ENCODE measurements at places on chromosomes 3 and 15. TPM values are rescaled to one million over a fixed set of nuclear protein-coding genes. Genes with fewer than 3 reads are reported as not detected.

DNA sequence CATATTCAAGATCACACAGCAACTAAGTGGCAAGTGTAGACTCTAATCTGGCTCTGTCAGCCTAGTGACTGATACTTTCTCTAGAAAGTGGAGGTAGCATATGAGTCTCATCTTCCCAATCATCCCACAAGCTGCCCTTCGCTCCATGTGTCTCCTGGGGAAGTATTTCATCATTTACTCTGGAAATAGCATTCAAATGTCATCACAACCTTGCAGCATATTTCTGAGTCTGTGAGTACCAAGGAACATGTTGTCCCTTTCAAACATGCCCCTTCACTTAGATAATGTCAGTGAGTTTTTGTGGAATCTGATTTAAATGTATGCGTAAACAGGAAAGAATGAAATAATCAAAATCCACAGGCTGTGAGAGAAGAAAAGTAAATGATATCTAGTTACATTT, 322.9 kb downstream of the SLC9A9 start:
- peak; percentile 4 for DNase-seq

DNA sequence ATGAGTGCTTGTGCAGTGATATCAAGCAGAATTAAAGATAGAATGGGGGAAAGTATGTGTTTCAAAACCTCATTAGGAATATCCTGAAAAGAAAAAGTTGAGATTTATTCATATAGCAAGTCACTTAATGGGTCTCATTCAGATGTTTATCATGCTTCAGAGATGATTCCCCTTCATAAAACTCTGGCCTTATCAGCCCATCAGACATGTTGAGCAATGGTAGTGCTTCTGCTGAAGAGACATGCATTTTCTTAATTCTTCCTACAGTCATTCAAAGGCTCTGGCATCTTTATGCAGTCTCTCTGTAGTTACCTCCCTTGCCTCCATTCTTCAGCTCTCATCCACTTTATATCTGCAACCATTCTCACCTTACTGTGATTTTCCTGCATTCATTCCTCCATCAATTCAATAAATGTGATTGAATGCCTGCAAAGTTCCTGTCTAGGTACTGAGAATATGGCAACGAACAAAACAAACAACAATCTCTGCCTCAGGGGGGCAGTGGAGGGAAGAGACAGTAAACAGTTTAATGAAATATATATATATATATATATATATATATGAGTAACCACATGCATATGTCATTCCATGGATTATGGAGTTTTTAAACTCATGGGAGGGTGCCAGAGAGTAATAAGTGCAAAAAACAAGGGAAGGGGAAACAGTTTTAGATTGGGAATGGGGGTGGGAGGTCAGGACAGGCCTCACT, 138.5 kb downstream of the NECTIN3 start:
- peak; percentile 30 for DNase-seq

- peak; percentile 70 for DNase-seq
These were observed 16.9 kb upstream of the LACTB start for GRCh38 chr15:63104727-63105126.

Gene FBXL22
- total RNA-seq = 0.54 TPM

Gene SEMA6D
- 17.7 TPM for total RNA-seq

Gene LDHAL6B
- total RNA-seq = not detected

Gene ZDHHC19
- total RNA-seq = not detected
